ENCODE measurements at places on chromosomes 4 and X.

DNA sequence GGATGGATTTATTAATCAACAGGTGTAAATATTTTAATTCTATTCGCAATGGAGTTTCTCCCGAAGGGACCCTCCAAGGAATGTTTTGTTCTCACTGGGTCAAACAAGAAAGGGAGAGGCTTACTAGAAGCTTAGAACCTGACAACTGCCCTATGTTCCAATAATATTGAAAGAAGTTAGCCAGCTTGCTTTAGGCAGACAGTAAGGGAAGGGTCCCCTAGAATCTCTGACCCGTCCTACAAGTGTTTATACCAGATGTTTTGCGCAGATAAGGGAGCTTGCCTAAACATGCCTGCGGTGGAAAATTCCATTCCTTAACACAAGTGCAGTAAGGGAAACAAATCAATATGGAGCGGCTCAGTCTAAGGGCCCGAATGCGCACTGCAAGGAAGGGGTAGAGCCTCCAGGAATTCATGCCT is 17.7 kb downstream of the IL21 start:
- no peak for DNase-seq

DNA sequence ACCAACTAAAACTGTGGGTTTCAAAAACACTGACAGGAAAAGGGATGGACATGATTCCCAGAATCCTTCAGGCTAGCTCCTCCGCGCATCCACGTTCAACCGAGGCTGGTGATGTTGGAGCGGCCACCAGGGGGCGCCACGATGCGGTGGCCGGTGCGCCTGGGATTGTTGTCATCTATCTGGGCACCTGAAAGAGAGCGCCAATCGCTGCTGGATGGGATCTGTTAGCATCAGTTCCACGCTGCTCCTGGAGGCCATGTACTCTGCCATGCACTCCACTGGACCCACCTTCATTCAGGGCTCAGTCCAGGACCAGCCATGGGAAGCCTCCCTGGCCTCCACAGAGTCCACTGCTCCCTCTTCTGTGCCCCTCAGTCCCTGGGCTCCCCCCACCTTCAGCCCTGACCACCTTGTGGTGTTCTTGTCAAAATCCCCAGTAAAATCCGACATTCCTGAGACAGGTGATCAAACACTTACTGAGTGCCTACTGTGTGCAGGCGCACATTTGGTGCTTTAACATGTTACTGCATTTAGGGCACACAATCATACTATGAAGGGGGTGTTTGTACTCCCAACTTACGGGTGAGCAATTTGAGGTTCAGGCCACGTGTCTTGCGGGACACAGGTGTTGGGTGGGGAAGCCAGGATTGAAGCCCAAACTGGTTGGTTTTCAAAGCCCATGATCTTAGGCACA is 71.1 kb downstream of the CRMP1 start:
- DNase-seq: no peak

DNA sequence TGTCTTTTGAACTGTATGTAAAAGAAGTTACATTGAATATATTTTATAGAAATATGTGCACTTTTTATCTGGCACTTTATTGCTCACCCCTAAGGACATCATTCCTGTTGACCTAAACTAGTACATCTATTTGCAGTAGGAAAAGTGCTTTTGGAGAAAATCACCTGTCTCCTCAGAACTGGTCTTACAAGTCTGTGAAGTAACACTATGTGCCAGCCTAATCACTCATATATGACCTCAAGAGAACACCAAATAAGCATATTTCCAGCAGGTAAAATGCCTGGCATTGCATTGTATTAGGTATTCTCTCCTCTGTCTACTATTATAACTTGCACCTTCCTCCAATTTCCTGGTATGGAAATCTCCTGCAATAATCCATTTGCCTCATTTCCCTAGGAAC is 4.0 kb upstream of the GASK1B start:
- DNase-seq: no peak

DNA sequence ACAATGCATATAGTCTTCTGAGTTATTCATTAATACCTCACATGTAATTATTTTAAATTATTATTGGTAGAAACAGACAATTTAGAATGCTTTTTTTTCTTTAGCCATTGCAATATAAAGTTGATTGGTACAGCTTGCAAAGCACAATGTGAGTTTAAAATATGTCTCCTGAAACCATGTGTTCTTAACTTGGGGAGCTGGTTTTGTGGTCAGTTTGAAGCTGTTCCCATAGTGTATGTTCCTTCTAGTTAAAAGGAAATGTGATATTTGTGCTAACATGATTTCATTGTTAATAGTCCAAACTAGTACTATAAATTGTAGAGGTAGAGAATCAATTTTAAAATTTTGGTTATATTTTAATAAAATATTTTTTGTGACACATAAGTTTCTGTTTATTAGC is 247.2 kb downstream of the BMPR1B start:
- no peak for DNase-seq

- no peak for DNase-seq
These were observed 216.9 kb upstream of the TACR3 start for GRCh38 chr4:103936653-103937145.

DNA sequence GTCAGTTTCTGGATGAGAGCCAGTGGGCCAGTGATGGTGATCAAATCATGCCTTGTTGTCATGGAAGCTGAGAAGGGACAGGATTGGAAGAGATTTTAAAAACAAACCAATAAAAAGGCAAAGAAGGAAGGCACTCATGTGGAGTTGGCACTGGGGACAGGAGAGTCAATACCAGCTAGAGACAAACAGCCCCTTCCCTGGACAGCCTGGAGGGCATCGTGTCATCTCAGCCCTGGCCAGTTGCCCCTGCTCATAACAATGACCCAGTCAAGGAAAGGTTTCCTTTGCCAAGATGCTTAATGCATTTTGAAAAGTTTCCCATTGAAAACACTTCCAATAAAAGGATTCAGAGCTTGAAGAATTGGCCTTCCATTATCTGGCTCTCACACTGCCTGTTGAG is 55.5 kb downstream of the SCML1 start:
- no peak for DNase-seq

DNA sequence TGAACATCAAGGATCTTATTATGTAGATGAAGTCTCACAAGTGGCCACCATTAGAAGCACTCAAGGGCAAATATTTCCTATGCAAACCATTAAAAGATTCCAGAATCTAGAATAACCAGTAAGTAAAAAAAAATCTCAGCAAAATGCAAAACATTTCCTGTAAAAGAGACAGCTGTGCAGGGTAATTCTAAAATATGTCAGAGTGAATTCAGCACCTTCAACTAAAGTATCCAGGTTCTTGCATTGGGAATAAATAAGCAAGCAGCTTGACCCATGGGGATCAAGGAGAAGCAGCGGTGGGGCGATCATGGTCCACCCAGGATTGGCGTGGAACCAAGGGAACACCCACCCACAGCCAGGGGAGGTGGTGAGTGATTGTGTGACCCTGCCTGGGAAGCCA is 2188.9 kb downstream of the PCDH7 start:
- DNase-seq: no peak

Measured in fibroblast of skin of abdomen (primary cell).